ENCODE measurements at places on chromosomes 3 and 15. TPM values are rescaled to one million over a fixed set of nuclear protein-coding genes. Genes with fewer than 3 reads are reported as not detected.

Gene ATP13A5
- total RNA-seq, result not detected

- DNase-seq, result no peak
Observed at GRCh38 chr3:168472783-168473182, 377.1 kb upstream of the GOLIM4 start.

GRCh38 chr15:45612790-45613415, 21.9 kb upstream of the SQOR start:
- DNase-seq, result peak; percentile 79

DNA sequence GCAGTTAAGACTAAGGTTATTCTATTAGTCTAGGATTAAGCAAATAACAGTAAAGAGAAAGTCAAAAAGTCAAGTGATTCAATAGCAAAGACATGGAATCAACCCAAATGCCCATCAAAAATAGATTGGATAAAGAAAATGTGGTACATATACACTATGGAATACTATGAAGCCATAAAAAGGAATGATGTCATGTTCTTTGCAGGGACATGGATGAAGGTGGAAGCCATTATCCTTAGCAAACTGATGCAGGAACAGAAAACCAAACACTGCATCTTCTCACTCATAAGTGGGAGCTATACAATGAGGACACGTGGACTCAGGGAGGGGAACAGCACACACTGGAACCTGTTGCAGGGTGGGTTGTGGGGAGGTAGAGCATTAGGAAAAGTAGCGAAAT, 29.0 kb downstream of the UNC13C start:
- DNase-seq, result no peak

Gene XIRP1
- not detected for total RNA-seq

Gene FOXL2
- total RNA-seq, result not detected

Gene ACTC1
- total RNA-seq, result not detected

- no peak for DNase-seq
Observed at GRCh38 chr3:21803604-21804003, 52.6 kb upstream of the ZNF385D start.

GRCh38 chr15:101194546-101195125, 57.2 kb downstream of the CHSY1 start:
- no peak for DNase-seq

DNA sequence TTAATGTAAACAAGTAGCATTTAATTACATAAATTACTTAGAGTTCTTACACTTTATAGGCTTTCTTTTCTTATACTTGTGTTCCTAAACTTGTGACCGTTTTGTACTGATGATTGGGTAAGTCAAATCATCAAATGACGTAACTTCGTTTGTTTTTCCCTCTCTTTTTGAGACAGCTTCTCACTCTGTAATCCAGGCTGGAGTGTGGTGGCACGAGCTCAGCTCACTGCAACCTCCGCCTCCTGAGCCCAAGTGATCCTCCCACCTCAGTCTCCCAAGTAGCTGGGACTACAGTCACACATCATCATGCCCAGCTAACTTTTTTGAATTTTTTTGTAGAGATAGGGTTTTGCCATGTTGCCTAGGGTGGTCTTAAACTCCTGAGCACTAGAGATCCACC, 226.0 kb downstream of the TCF12 start:
- DNase-seq, result no peak

DNA sequence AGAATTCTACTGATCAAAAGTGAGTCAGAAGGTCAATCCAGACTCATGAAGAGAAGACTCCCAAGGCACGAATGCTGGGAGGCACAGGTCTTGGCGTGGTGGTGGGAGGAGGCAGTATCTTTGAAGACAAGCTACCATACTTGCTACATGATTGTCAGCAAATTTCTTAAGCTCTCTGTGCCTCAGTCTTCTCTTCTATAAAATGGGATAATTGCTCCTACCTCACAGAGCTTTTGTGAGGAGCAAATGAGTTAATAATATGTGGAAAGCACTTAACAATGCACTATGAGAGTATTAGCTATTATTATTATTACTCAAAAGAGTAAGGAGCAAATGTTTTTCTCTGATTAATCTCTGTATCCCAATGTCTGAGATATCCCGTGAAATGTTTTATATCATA, 36.2 kb downstream of the EHD4 start:
- DNase-seq, result no peak

DNA sequence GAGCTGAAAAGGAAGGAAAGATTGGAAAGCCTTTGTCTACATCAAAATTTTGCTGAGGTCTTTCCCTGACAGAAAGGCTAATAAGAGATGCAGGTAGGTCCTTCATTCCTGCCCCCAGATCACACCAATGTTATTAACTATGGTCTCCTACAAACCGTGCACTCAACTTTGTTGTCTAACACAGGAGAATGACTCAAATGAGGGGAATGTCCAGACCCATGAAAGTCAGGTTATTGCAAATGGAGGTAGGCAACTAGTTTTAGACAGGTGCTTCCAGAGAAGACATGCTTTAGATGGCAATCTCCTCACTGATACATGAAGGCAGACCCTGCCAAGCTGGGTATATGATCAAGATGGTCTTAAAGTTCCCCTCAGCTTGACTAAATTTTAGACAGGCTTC, 51.0 kb downstream of the NFKBIZ start:
- DNase-seq, result no peak

Gene TRIM71
- not detected for total RNA-seq

DNA sequence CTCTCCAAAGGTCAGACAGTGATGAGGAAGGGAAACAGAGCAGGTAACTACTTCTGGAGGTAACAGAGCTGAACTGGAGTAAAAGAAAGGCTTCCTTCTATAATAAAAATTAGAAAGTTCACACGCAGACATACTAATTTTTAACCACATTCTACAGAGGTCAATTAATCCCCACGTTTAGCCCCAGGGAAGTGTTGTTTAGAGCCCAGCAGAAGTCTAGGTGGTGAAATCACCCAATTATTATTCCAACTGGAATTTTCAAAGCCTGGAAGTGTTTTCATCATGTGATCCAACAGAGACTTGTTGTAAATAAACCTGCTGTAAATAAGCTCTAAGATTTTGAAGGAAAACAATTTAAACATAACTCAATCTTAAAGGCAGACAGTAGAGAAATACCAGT, 6.8 kb downstream of the ALDH1A2 start:
- no peak for DNase-seq

Gene RGMA
- 0.47 TPM for total RNA-seq

DNA sequence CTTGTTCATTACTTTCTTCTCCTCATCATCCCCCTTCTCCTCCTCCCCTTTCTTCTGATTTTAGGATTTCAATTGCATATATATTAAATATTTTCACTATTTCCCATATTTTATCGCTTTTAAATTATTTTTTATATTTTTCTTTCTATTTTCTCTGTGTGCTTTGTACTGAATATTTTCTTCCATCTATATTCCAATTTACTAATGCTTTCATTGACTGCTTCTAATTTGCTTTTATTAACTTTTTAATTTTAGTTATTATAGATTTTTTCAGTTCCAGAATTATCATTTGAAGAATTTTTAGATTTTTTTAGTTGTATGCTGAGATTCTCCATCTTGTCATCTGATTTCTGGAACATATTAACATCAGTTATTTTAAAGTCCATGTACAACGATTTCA, 83.2 kb upstream of the ST3GAL6 start:
- DNase-seq, result no peak

Gene LDHAL6B
- total RNA-seq, result not detected

DNA sequence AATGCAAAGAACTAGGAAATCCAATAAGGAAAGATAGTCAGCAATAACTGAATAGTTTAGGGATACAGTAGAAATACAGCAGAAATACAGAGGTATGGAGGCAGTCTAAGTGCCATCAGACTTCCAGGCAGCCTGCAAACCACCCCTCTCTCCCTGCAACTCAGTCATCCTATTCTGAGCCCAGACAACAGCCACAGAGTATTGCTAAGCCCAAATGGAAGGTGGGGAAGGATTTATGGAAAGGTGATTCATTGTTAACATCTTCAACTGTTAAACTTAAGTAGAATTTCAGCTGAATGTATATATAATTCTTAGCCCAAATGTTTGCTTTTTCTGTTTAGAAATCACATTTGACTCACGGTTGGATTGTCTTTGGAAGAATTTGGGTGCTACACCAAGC, 300.4 kb downstream of the RBMS3 start:
- no peak for DNase-seq

GRCh38 chr15:78130466-78131294, 565 bp downstream of the CIB2 start:
- DNase-seq, result no peak

GRCh38 chr3:107013641-107014040, 363.6 kb upstream of the CCDC54 start:
- DNase-seq, result no peak
